ENCODE measurements at places on chromosomes 1 and 21. TPM values are rescaled to one million over a fixed set of nuclear protein-coding genes. Genes with fewer than 3 reads are reported as not detected.

Gene ANKRD35
- total RNA-seq, result 1.8 TPM

Gene TMEM52
- 1.8 TPM for total RNA-seq

Gene CSTB
- total RNA-seq, result 8.4 TPM

Gene FAM229A
- 0.89 TPM for total RNA-seq

Gene ACTL8
- not detected for total RNA-seq

Gene KPRP
- not detected for total RNA-seq

Gene NUP210L
- total RNA-seq, result not detected

Gene S100A7
- total RNA-seq, result not detected

Gene CHD1L
- 5.5 TPM for total RNA-seq

Gene CFHR3
- total RNA-seq, result not detected

Gene NID1
- total RNA-seq, result 112 TPM

Gene PGLYRP3
- total RNA-seq, result not detected

Gene ZBTB37
- 8.8 TPM for total RNA-seq

Gene IRF6
- total RNA-seq, result 32.6 TPM

Gene MCOLN2
- 0.90 TPM for total RNA-seq

Gene LACTBL1
- not detected for total RNA-seq

Gene IFI44L
- total RNA-seq, result 4.4 TPM

Gene MARK1
- total RNA-seq, result 12.5 TPM

Gene FH
- total RNA-seq, result 170 TPM

Measured in right atrium auricular region (tissue), 2 donors.